Common myeloid progenitor, CD34-positive (primary cell): ENCODE measurements at places on chromosomes 7 and 10.
A peak's percentile ranks its signal among the peaks of the same experiment; 100 is the strongest.

GRCh38 chr7:46970476-46970875 is 611.4 kb downstream of the TNS3 start:
- H3K4me3 ChIP-seq: no peak overlapping the region
- no peaks in the 10 kb centered on the region for H3K27me3 ChIP-seq
- no peak for DNase-seq
- no peaks in the 10 kb centered on the region for H3K36me3 ChIP-seq
- no peaks in the 10 kb centered on the region for H3K4me1 ChIP-seq

GRCh38 chr7:70696201-70696754 is 435.7 kb upstream of the GALNT17 start:
- H3K27me3 ChIP-seq: peaks cover 15% of the 10 kb centered on the region
- no peaks in the 10 kb centered on the region for H3K36me3 ChIP-seq
- peaks cover 20% of the 10 kb centered on the region for H3K4me1 ChIP-seq
- peak; percentile 23 for DNase-seq

GRCh38 chr7:81128011-81128410 is 209.2 kb upstream of the SEMA3C start:
- no peaks in the 10 kb centered on the region for H3K4me1 ChIP-seq
- DNase-seq: no peak
- no peak overlapping the region for H3K27ac ChIP-seq
- no peaks in the 10 kb centered on the region for H3K27me3 ChIP-seq
- H3K36me3 ChIP-seq: no peaks in the 10 kb centered on the region
- H3K4me3 ChIP-seq: no peak overlapping the region

- no peak overlapping the region for H3K27ac ChIP-seq
- H3K27me3 ChIP-seq: no peaks in the 10 kb centered on the region
- no peaks in the 10 kb centered on the region for H3K4me1 ChIP-seq
- no peaks in the 10 kb centered on the region for H3K36me3 ChIP-seq
- H3K4me3 ChIP-seq: no peak overlapping the region
Observed at GRCh38 chr10:124307591-124307990, 111.1 kb downstream of the OAT start.

DNA sequence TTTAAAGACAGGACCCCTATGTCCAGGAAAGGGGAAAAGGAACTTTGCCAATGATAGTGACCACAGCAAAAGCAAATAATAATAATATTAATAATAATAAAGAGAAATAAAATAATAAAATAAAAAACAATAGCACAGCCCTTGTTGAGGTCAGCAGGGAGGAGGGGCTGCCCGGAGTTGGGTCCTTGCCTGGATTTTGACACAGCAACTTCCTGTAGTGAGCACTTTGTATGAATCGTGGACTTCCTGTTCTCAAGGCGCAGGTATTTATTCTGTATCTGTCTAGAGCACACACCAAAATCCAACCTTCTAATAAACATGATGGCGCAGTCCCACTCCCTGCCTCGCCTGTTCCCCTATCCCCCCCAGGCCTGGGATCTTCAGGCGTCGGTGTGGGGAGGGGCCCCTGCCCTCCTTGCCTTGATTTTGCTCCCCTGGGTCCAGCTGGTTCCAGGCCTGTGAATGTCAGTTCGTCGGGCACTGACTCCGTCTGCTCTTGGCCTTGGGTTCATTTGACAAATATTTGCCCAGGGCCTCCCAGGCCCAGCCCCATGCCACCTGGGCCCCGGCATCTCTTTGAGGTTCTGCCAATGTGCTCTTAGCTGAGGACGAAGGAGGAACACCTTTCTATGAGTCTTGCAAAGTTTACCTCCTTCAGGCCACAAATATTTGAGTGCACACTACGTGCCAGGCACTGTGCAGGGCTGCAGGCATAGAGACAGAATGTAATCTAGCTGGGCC is 13.9 kb downstream of the TRIM8 start:
- no peaks in the 10 kb centered on the region for H3K27me3 ChIP-seq
- H3K4me1 ChIP-seq: peaks cover 2% of the 10 kb centered on the region
- no peak overlapping the region for H3K27ac ChIP-seq
